ENCODE measurements at places on chromosomes 4 and X. TPM values are rescaled to one million over a fixed set of nuclear protein-coding genes. Genes with fewer than 3 reads are reported as not detected.
A peak's percentile ranks its signal among the peaks of the same experiment; 100 is the strongest.

- DNase-seq = no peak
These were observed 12.5 kb upstream of the HS3ST1 start for GRCh38 chr4:11441194-11441556.

- DNase-seq = no peak
These were observed 141.0 kb downstream of the MAB21L2 start for GRCh38 chr4:150722908-150723362.

DNA sequence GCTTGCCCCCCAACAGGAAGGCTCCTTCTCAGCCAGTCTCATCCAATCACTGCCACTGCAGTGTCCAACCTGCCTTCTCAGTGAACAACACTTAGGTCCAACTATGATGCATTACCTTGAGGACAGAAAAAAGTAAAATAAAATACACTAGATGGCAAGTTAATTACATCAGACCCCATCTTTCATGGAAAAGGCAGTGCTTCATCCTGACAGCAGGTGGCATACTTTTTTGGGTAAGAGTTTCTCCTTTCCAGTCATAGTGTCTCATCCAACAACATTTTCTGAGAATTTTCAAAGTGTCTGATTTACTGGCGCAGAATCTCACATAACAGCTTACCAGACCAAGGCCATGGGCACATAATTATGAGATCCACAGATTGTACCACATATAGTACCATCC is 1742.8 kb downstream of the PCDH7 start:
- no peak for DNase-seq

- DNase-seq = peak; percentile 33
These were observed 23.2 kb downstream of the PRPS2 start for GRCh38 chrX:12814420-12814819.

GRCh38 chrX:40120838-40121580 is 23.3 kb upstream of the BCOR start:
- DNase-seq = no peak

DNA sequence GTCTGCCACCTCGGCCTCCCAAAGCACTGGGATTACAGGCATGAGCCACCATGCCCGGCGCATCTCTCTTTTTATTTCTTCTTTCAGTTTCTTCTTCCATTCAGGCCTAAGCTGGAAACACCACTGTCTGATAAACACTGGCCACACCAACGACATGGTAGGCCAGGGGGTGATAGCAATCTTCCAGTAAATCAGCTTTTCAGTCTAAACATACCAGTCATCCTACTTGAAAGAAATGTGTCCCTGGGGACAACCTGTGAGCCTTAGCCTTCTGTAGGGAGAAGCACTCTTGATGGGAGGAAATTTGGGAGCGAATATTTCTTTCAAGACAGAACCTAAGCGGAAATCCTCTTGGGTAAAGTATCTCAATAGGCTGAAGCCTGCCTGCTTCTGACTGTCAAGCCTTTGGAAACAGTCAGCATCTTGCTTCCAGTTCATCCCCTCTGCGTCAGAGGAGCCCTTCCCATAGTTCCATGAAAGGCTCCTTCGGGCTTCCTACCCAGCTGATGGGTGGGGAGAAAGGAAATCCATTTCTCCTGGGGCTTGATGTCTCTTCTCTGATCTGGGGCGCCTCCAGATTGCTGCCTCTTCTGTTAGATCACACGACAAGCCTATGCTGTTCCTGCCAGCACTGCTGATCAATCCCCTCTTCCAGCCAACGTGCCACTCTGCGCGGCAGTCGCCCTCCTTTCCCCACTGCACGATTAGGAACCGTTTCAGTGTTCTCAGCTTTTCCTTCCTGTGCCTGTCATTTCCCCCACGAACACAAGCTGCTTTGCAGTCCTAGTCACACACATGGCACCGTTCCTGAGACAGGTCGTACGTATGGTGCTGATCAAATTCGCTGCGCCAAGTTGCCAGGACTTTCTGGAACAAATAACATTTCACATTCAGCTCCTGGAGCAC is 49.5 kb upstream of the CBR4 start:
- DNase-seq = no peak

GRCh38 chr4:180028682-180029081 is 2214.5 kb upstream of the TENM3 start:
- DNase-seq = no peak

DNA sequence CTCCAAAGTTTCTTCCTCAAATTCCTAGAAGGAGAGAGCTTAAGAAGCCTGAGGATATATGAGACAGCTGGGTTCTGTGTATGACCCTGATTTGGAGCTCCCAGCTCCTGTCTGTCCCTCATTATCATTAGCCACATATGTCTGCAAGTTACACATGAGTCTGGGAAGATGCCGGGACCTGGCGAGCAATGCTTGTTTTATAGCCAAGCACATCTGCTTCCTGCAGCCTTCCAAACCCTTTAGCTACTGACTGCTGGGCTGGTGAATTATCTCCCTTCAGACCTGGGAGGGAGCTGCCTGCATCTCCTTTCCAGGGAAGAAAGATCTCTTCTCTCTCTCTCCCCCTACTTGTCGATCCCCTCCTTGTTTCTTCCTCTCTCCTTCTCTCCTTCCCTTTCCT is 556.7 kb upstream of the BOD1L1 start:
- DNase-seq = no peak

DNA sequence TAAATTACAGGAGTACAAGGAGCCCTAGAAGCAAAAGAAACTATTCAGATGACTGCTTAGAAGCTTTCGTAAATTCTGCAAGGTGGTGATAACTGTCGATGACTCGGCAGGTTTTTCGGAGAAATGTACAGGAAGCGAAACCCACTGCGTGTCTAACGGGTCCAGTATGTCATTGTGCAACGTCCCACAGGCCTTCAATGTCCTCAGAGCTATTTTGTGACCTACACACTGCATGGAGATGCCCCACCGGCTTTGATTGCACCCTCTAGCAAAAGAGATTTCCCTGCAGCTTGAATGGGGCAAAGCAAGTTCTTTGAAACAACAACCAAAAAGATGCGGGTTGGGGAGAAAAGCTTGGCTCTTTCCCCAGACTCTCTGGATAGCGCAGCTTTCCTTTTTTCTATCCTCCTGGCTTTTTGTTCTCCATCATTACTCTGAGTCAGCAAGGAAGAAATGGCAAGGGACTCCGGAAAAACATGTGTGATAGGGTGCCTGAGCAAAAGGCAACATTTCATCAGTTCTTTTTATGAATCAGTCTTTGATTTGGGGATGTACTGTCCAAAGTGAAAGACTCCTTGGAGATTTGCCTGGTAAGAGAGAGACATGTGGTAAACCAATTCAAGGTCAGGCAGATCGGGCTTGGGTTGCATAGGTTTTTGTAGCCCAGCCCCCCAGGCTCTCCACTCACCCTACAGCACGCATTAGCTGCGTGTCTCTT is 112.0 kb upstream of the TBL1X start:
- DNase-seq = no peak

- DNase-seq = no peak
These were observed 211.2 kb downstream of the NSUN7 start for GRCh38 chr4:40960941-40961340.

- DNase-seq = no peak
These were observed 42.4 kb downstream of the FNIP2 start for GRCh38 chr4:158811216-158811540.

DNA sequence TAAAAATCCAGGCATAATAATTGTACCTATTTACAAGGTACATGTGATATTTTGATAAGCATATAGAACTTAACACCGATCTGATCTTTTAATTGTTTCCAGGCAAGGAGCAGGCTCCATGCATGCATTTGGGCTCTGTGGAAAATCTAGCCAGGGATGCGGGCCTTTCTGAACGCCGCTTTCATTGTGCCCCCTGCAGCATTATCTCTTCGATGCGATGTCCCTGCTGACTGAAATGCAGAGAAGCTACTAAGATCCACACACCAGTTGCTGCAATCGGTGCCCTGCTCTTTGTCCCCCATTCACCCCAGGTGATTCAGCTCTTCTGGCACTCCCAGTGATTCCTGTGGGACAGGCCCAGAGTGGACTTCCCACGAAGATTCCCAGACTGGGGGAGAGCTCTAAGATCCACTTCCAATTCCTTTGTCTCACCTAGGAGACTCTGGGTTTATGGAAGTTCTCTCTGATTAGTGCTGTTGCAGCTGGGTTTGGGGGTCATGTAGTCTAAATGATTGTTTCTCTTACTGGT is 254.3 kb upstream of the AGA start:
- no peak for DNase-seq

DNA sequence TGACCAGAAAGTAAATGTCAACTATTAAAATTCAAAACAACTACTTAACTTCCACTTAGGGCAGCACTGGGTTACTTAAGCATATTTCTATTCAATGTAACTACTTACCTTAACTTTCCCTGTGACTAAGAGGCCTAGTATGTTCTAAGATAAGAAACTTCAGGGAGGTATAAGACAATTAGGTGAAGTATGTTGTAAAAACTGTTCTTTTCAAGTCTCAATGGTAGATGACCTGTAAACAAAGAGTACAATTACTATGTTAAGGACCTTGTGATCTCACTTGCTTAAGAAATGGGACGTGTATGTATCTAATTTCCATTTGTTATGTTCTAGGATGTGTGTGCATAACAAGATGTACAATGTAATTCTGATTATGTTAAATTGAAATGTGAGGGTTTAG is 960.5 kb downstream of the CCSER1 start:
- no peak for DNase-seq

GRCh38 chrX:41449615-41450014 is 2.5 kb downstream of the NYX start:
- no peak for DNase-seq

DNA sequence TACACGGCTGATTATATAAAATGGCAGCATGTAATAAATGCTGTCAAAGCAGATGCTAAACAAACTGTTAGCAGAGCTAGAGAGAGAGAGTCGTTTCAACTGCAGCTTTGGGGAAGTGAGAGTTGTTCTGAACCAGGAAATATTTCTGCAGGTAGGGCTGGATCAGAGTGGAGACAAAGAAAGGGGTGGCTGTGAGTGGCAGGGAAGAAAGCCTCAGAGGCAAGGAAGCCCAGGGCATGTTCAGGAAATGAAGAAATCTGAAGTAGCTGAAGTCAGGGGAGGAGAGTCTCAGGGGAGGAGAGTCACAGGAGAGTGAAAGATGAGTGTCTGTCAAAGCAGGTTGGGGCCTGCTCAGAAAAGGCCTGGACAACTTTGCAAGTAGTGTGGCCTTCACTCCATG is 48.4 kb upstream of the RPS6KA3 start:
- DNase-seq = no peak

- DNase-seq = no peak
These were observed 71.1 kb downstream of the CLOCK start for GRCh38 chr4:55475394-55476243.

DNA sequence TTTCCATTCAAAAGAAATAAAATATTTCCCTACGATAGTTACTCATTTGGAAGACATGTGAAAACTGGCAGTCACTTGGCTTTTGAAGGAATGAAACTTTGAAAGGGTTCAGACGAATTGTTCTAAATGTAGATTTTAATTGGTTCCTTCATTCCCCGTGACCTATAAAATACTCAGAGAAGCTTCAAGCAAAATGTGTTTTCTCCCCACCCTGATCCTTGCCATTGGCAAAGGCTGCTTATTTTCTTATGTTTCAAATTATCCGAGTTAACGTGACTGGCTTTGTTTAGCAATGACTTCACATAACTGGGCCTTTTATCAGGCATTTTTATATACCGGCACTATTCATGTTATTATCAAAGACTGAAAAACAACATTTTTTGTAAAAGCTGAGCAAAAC is 204.1 kb upstream of the NEIL3 start:
- no peak for DNase-seq

DNA sequence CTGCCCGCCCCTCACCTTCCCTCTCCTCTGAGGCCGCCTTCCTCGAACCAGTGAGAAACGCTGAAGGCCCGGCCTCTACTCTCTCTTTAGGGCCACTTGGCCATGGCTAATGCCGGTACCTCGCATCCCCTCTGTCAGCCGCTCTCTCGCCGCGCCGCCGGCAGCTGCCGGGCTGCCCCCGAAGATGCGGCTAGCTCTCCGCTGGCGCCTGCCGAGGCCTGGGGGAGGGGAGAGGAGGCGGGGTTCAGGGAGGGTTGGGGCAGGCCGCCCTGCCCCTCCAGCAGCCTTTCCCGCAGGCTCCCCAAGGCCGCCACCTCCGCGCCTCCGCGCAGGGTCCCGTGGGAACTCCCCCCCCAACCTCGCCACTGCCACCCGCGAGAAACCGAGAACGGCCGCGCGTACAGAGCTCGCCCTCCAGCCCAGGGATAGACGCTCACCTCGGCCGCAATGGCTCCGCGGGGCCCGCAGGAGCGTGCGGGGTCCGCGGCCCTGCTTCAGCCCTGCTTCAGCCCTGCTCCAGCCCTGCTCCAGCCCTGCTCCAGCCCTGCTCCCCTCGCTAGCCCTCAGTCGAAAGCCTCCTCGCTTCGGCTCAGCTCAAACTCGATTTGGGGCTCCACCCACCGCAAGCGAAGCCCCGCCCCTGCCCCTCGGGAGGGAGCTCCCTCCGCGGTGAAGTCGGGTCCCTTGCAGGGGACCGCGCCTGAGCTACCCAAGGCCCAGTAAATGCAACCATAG is at the start of gene HUWE1:
Gene HUWE1 (minus strand): TSS at position 569 of the 735 bp plus-strand sequence. CDS start 32,612 bp downstream, outside the sequence.
- DNase-seq = peak; percentile 74

DNA sequence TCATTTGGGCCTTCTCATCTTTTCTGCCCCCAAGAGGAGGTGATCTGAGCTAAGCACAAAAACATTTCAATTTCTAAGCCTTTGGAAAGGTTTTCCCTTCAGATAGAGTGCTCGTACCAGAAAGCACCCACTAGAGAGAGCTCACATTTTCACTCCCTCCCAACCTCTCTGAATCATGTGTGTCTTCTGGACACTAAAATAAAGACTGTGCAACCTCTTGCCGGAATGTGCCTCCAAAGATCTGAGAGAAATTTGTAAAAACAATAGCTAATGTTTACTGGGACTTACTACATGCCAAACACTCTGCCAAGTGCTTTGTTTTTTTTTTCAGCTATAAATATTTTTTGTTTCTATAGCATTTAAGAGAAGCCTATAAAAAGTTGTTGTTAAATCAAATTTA is 120.6 kb upstream of the LNX1 start:
- no peak for DNase-seq

Gene TLR6
- 5.1 TPM for total RNA-seq

Gene UPF3B
- 28.9 TPM for total RNA-seq

Gene EGF
- not detected for total RNA-seq

Gene GC
- total RNA-seq = not detected

Gene USP9X
- 74.9 TPM for total RNA-seq

Gene CYSLTR1
- 3.1 TPM for total RNA-seq

Data from activated naive CD4-positive, alpha-beta T cell treated with anti-CD3 and anti-CD28 coated beads, Interleukin-2, amount 50 U/mL, for 72 hours (primary cell).